ENCODE measurements at places on chromosomes 16 and 17.

DNA sequence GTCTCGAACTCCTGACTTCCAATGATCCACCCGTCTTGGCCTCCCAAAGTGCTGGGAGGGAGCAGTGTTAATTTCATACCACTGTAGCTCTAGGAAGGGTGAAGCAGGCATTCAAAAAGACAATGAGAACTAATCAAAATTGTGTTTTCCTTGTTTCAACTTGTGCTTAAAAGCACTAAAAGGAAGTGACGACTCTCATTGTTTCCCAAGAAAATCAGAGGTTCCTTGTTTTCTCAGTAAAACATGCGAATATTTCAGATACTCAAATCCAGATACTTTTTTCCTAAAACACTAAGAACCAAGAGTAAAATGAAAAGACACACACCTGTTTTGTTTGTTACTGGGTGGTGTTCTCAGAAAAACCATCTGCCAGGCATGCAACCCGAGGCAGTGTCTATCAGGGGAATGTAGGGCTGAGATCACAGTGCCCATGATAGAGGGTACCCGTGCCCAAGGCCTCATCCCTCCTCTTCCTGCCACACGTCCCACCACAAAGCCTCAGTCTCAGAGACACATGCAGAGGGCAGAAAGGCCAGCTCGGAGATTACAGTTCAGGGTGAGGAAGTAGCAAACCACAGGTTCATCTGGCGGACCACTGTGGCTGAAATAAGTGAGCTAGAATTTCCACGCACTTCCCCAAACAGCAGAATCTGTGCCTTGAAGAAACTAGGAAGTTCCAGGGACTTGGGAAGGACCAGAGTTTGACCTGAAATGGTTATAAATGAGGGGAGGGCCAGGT, 33.7 kb downstream of the GINS3 start:
- DNase-seq, result no peak

- no peak for DNase-seq
Measured at GRCh38 chr17:77618731-77619130, 339.8 kb upstream of the TNRC6C start.

- DNase-seq, result no peak
Measured at GRCh38 chr16:57797526-57798266, 4.6 kb downstream of the KIFC3 start.

- DNase-seq, result no peak
Measured at GRCh38 chr16:80375513-80375912, 165.3 kb upstream of the DYNLRB2 start.

DNA sequence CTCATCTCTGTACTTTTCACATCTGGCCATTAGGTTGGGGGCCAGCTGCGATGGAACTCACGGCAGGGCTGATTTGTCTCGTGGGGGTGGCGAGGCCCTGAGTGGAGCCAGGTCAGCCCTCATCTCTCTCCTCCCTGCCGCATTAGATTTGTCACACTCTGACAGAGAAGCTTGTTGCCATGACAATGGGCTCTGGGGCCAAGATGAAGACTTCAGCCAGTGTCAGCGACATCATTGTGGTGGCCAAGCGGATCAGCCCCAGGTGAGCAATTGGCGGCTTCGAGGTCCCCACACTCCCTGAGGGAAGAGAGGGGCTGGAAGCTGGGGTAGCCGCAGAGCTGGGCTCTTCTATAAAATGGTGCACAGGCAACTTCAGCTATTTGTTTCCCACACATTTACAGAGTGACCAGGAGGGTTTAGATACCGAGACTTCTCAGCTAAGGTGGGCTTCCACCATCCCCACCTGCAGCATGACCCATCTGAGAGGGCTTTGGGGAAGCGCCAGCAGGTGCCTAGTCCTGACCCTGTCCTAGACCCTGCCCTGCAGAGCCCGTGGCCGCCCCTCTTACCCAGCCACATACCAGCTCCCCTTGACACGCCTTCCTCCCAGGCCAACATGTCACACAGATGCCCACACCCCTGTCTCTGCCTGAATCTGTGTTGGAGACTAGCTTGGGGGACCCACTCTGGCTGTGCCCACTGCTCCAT, 8.4 kb downstream of the TMEM98 start:
- no peak for DNase-seq

DNA sequence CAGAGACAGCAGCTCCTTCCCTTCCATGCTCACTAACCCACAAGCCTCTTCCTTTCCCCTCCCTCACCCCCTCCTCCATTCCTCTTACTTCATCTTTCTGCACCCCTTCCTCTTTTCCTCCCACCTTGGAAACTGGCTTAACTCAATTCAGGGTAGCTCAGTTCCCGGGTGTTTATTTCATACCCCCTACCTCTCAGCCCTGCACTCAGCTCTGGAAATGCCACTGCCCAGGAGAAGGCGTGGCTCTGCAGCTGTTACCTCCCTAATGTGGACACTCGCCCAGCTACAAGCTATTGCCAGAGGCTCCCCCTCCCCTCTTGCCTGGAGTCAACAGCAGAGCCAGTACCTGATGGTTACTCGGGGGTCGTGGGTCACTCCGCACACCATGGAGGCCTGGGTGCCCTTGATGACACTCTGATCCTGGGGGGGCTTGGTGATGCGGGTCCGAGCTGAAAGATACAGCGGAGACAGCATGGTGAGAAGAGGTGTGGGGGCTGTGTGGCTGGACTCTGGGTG, 118.4 kb upstream of the CDC42EP4 start:
- no peak for DNase-seq

DNA sequence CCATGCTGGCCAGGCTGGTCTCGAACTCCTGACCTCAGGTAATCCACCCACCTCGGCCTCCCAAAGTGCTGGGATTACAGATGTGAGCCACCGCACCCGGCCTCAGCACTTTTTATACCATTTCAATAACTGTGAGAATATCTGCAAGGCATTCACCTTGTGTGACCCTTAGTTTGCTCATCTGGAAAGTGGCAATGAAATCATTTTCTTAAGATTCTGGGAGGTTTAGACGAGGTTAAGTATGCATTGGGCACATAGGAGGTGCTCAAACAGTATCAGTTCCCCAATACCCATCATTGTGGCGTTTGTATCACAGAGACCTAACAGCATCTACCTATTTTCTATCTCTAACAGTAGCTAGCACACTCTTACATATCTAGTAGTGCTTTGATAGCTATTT, 481.9 kb upstream of the ERCC4 start:
- DNase-seq, result no peak

DNA sequence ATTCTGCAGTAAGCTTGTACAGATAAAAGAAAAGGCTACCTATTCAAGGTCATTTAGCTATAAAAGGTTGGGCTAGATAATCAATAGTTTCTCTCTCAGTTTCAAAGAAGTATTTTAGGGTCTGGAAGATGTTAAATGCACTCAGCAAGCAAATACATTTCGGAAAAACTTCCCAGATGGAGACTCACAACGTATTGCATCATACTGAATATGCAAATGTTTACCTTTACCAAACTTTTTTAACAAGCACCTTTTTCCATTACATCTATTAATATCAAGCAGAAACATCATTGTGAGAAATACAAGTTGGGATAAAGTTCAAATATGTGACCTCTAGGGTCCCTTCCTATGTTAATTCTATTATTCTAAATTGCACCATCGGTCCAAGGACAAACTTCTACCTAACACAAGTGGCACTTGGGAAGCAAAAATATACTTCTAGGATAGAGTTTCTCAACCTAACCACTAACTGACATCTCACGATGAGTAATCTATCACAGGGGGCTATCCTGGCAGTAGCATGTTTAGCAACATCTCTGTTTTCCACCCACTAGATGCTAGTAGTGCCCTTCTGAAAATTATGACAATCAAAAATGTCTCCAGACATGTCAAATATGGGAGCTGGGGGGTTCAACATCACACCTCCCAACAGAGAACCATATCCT, 14.5 kb downstream of the KANSL1 start:
- no peak for DNase-seq

DNA sequence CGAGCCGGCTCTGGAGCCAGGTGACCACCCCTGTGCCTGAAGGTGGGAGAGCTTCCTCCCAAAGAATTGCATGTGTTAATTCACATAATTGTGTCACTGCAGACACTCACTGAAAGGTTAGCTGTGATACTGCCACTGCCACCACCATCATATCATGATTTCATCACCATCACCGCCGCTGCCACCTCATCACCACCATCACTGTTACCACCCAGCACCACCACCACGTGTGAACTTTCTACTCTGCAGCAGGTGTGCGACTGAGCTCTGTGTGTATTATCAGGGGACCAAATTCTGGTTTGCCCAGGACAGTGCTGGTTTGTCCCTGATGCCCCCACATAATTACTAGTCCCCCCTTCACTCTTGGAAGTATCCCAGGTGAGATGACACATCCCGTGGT, 15.2 kb downstream of the BCAR1 start:
- no peak for DNase-seq

DNA sequence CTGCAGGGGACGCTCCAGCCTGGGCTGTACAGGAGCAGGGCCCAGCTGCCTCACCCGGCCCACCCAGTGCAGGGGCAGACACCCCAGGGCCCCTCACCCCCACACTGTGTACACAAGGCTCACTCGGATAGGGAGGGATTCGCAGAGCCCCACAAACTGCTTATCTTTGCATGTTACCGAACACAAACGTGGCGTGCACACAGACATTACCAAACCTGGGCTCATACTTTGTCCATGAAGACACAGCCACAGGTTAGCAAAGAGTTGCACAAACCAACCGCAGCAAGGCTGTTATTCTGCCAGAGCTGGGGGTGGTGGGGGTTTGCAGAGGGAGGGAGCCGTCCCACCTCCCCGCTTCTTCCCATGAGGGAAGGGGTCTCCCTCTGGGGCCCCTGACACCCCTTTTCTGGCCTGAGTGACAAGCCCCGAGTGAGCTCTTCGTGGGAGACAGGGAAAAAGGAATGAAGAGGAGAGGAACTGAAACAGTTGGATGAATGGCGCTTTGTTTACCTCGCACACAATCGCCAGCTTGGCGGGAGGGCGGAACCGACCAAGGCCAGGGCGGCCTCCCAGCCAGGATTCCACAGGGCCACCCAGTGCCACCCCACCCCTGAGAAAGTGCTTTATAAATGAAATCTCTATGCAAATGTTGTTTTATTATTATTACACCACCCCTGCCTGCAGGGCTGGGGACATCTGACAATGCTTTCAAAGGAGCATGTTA, 434 bp upstream of the CPSF4L start:
- DNase-seq, result no peak

- DNase-seq, result no peak
Measured at GRCh38 chr16:77793417-77793816, 5.1 kb downstream of the VAT1L start.

DNA sequence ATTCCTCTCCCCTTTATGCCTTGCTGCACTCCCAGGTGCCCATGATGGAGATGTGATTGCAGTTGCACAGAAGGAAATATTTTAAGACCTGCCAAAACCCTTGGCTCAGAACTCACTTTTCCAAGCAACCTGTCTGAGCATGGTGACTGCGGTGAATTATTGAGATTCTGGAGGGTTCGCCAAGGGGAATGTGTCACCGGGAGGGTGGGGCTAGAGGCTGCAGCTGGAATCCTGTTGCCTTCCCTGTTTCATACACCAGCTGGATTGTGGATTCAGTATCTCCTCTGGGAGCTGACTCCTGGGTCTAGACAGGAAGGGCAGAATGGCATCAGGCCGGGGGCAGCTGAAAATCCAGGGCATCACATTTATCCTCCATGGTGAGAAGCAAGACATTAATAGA, 527.2 kb downstream of the TMEM114 start:
- no peak for DNase-seq

GRCh38 chr16:10015397-10015796, 166.8 kb downstream of the GRIN2A start:
- DNase-seq, result no peak

GRCh38 chr16:1821861-1822611, 4.6 kb downstream of the HAGH start:
- DNase-seq, result no peak

GRCh38 chr17:73901661-73902415, 257.6 kb upstream of the SDK2 start:
- DNase-seq, result no peak

- DNase-seq, result no peak
Measured at GRCh38 chr17:64193561-64193960, 63.6 kb upstream of the ERN1 start.

- DNase-seq, result peak; percentile 99
Measured at GRCh38 chr16:22374311-22375116, at the start of gene CDR2. TSS of gene CDR2 (minus strand) at chr16:22374619. CDS start at chr16:22374309, 310 bp downstream.

DNA sequence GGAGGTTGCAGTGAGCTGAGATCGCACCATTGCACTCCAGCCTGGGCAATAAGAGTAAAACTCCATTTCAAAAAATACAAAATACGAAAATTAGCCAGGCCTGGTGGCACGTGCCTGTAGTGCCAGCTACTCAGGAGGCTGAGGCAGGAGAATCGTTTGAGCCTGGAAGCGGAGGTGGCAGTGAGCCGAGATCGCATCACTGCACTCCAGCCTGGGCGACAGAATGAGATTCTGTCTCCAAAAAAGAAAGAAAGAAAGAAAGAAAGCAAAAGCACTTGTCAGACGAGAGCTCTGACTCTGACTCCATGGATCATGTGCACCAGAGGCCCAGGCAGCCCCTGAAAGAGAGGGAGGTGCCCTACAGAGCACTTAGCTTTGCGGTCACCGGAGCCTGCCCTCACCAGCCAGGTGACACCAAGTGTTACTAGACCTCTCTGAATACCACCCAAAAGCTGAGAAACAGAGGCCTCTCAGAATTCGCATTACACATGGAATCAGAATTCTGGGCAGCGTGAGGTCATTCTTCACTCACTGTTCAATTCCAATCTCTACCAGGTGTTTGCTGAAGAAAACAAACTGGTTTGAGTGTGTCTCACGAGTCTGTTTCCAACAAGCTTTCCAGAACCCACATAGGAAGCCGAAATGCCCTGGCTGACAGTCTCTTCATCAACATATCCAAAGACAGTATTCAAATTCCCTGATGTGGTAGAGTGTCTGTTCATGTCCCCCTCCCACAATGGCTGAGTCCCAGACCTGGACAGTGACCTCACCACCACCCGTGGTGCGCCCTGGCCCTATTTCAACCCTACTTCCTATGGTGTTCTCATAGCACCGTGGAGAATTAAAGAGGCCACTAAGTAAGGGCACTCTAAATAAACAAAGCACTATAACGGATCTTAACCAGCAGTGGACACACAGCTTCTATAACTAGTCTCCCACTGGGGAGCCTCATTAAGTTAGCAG, 1.5 kb downstream of the FLCN start:
- DNase-seq, result no peak

- DNase-seq, result no peak
Measured at GRCh38 chr17:43578699-43579565, 32.8 kb upstream of the ETV4 start.

DNA sequence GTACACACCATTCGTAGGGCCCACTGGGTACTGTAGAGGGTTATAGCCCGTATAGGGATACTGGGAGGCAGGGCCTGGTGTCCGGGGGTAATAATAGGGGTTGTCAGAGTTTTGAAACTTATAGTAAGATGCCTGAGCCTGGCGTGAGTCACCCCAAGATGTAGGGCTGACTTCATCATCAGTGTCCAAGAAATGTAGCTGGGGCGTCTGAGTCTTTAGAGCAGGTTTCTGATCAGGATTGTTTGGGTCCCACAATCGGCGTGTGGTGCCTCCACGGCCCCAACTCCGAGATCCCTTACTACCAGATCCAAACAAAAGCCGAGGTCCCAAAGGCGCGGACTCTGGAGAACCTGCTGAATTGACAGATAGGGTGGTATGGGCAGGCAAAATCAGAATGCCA, 4.4 kb downstream of the SMG6 start:
- DNase-seq, result no peak

Data from erythroblast (primary cell).